Stimulated activated CD8-positive, alpha-beta memory T cell treated with anti-CD3 and anti-CD28 coated beads, Interleukin-7, amount 100 ng/mL, for 1 hour (primary cell): ENCODE measurements at places on chromosomes 13 and 19.

DNA sequence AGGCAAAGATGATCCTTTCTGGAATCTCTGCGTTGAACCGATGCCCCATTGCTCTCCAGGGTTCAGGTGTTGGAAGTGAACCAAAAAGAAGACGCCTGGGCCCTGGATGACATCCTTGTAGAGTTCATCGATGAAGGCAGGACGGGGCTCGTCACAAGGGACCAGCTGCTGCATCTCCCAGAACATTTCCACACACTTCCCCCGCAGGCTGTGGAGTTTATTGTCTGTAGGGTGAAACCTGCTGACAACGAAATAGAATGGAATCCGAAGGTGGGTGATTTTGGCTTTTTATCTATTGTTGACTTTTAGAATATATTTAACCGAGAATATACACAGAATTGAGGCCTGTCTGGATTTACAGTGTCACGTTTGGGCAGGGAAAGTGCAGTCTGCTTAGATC, 58.4 kb downstream of the SLC7A9 start:
- no peak for DNase-seq

- no peak for DNase-seq
Measured at GRCh38 chr19:58183817-58184215, 955 bp downstream of the ZNF274 start.

GRCh38 chr19:33060586-33060985, 4.1 kb downstream of the RHPN2 start:
- DNase-seq, result no peak

- DNase-seq, result no peak
Measured at GRCh38 chr19:38045554-38046253, 138.7 kb downstream of the SIPA1L3 start.

- no peak for DNase-seq
Measured at GRCh38 chr13:88887045-88887662, 1216.0 kb downstream of the SLITRK5 start.

DNA sequence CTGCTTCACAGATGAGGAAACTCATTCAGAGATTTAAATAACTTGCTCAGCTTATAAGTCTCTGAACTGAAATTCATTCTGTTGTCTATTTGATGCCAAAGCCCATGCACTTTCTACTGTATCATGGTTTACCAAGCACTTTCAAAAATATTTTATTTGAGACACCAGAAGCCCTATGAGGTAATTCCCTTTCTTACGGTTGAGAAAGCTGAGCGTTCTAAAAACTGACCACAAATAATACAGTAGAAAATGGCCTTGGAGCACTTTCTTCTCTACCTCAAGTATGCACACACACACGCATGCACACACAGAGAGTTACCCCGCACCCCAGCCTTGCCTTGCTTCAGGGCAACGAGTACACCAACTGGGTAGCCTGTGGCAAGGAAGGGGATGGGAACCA, 228.5 kb downstream of the RFC3 start:
- no peak for DNase-seq

GRCh38 chr19:19460761-19461265, 54.5 kb downstream of the TSSK6 start:
- peak; percentile 45 for DNase-seq

DNA sequence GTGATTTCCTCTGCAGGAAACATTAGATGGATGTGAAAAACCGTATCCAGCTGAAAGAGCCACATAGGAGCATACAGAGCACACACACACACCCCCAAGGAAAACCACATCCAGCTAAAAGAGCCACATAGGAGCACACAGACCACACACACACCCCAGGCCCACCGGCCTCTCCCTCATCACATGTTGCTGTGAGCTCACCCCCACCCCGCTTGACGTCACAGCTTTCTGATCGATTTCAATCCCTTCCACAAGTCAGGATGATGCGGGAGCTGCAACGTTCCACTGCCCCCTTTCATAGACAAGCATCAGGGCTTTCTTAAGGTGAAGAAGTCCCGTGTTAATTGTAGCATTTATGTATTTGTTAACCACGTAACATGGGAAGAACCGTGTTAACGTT, 72.4 kb upstream of the SOX1 start:
- no peak for DNase-seq
